Activated naive CD8-positive, alpha-beta T cell treated with anti-CD3 and anti-CD28 coated beads for 36 hours (primary cell): ENCODE measurements at places on chromosomes 2 and 18.

DNA sequence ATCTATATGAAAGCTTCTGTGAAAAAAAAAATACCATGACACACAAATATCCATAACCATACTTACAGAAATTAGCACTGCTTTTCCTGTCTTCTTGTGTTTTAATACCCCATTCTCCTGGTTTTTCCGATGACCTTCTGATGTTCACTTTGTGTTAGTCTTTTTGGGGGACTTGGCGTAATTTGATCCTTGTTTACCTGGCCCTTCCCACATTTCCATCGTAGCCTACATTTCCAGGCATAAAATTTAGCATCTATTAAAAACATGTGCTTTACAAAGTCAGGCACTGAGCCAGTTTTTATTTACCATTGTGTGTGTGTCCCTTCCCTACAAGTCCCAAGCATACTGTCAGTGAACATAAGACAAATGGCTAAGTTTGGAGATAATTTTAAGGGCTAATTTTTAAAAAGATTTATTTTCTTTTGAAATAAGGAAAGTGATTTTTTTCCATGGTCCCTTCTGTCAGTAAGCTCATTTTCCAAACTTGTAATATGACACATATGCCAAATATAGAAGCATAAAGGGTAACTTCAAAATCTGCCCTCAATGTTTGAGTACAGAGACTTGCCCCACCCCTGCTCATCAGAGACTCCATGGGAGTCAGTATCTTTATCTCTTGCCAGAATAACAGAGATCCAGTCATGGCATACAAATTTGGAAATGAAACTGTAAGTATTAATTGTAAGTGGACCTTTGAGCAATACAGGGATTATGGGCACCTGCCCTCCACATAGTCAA lies 27.3 kb downstream of the SESTD1 start:
- DNase-seq, result no peak

GRCh38 chr18:49514577-49514976 lies 27.5 kb upstream of the C18orf32 start:
- no peak for DNase-seq

DNA sequence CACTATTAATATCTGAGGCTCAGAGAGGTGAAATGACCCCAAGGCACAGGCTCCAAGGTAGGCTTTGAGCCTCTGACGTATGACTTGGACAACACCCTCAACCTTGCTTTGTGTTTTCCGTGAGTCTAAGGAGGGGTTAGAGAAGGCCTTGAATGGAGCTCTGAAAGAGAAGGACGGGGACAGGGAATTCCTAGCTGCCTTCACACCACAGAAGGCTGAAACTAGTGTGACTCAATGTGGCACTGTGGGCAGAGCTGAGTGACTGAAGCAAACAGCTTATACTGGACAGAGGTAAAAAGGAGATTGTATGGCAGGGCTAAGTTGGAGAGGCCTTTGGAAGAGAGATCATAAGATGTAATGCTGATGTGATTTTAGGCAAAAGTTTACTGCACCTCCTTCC lies 3.5 kb upstream of the NCK2 start:
- DNase-seq, result no peak

- DNase-seq, result no peak
Measured at GRCh38 chr2:140178234-140178633, 1398.0 kb upstream of the NXPH2 start.

- no peak for DNase-seq
Measured at GRCh38 chr2:180006231-180006630, 866 bp downstream of the CWC22 start.
